HepG2 (cell line): ENCODE measurements at places on chromosomes 6 and 20. TPM values are rescaled to one million over a fixed set of nuclear protein-coding genes. Genes with fewer than 3 reads are reported as not detected.

DNA sequence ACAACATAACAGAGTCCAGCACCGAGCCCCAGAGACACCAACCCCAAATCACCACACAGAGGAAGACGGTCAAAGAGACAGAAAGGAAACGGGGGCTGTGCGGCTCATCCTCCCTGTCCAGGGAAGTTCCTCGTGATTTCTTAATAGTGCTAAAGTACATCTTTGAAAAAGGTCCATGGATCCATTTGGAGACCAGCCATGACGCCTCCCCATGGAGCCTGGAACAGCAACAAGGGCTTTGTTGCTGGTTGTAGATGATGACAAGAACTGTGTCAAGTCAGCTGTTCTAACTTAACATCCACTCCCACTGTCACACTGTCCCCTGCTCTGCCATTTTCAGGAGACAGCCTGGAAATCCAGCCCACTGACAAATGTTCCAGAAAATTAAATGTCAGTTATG is 99.7 kb downstream of the ATP9A start:
- no peak for DNase-seq
- H3K4me3 ChIP-seq: no peak overlapping the region
- H3K27me3 ChIP-seq: no peaks in the 10 kb centered on the region
- no peak overlapping the region for H3K27ac ChIP-seq
- peaks cover 23% of the 10 kb centered on the region for H3K36me3 ChIP-seq

DNA sequence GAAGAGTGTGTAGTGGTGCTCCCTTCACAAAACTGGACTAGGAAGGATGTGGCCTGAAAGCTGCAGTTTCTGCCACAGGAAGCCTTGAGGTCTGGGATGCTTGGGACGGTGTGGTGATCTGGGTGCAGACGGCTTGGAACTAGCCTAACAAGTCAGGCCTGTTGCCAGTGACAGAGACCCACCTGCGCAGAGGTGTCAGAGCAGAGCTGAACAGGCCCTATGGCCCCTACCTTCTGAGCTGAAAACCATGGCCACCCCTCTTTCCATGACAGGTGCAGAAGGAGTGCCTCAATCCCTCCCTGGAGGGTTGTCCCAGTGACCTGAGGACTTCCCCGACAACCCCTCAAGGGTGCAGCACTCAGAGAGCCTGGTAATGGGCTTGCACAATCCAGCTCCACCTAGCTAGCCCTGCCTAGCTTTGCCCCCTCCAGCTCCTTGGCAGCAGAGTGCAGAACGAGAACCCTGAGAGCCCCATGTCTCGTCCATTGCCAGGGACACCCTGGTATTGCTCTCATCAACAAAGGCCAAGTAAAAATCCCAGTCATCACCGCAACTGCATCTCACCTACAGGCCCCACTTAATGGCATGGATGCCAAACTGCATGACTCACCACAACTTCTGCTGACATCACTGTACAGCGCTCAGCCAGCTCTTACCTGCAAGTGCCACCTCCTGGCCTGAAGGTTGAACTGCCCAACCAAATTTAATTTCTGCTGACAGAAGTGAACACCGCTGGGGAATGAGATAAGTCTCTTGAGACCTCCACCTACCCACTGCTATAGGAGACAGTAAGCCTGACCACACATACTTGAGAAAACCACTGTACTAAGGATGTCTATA is 563.1 kb downstream of the TFAP2A start:
- no peak overlapping the region for H3K27ac ChIP-seq
- H3K36me3 ChIP-seq: no peaks in the 10 kb centered on the region
- no peaks in the 10 kb centered on the region for H3K27me3 ChIP-seq
- DNase-seq: no peak

GRCh38 chr6:30238178-30238795 is 25.1 kb upstream of the TRIM26 start:
- no peak overlapping the region for H3K27ac ChIP-seq
- peaks cover 19% of the 10 kb centered on the region for H3K27me3 ChIP-seq
- H3K36me3 ChIP-seq: no peaks in the 10 kb centered on the region

DNA sequence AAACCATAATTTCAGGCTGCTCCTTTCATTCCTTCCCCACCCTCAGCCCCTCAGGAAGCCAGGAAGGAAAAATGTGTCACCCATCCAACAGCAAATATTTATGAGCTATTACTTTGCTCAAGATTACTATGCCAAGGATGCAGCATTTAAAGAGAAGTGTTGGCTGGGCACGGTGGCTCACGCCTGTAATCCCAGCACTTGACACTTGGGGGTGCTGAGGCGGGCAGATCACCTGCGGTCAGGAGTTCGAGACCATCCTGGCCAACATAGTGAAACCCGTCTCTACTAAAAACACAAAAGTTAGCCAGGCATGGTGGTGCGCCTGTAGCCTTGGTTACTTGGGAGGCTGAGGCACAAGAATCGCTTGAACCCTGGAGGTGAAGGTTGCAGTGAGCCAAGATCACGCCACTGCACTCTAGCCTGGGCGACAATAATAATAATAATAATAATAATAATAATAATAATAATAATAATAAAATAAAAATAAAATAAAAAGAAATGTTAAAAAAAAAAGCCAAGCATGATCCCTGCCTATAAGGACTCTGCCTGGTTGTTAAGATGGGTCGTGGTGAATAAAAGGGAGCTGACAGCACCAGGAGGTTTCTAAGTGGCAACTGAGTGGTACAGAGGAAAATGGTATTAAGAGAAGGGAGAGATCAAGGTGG is 20.5 kb upstream of the TIAM2 start:
- H3K36me3 ChIP-seq: no peaks in the 10 kb centered on the region
- H3K4me1 ChIP-seq: peaks cover 10% of the 10 kb centered on the region
- H3K27me3 ChIP-seq: no peaks in the 10 kb centered on the region
- DNase-seq: no peak
- H3K27ac ChIP-seq: no peak overlapping the region
- H3K4me3 ChIP-seq: no peak overlapping the region

- no peak overlapping the region for H3K4me3 ChIP-seq
- no peaks in the 10 kb centered on the region for H3K36me3 ChIP-seq
- H3K4me1 ChIP-seq: no peaks in the 10 kb centered on the region
- no peak overlapping the region for H3K27ac ChIP-seq
These were observed 66.2 kb upstream of the PHACTR2 start for GRCh38 chr6:143611580-143611979.

- H3K4me1 ChIP-seq: no peaks in the 10 kb centered on the region
- H3K4me3 ChIP-seq: no peak overlapping the region
- no peak for DNase-seq
- no peaks in the 10 kb centered on the region for H3K36me3 ChIP-seq
- no peak overlapping the region for H3K27ac ChIP-seq
These were observed 21.0 kb upstream of the PRELID3B start for GRCh38 chr20:59063358-59064213.

DNA sequence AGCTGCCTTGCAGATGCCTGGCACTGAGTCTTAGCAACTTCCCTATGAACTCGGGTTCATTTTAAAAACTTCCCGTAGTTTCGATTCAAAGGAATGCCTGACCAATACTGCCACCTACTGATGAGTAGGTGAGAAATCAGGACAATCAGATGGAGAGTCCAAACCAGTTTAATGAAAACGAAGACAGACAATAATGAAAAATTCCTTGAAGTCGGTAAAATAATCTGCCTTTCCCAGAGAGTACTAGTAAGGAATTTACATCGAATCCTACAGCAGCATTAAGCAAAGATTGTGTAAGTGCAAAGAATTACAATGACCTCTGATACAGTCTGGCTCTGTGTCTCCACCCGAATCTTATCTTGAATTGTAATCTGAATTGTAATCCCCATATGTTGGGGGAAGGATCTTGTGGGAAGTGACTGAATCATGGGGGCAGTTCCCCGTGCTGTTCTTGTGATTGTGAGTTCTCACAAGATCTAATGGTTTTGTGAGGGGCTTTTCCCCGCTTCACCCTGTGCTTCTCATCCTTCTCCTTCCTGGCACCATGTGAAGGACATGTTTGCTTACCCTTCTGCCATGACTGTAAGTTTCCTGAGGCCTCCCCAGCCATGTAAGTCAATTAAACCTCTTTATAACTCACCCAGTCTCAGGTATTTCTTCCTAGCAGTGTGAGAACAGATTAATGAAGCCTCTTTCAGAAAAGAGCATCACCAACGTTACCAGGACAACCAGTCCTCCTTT is 134.4 kb downstream of the ARHGAP18 start:
- H3K4me1 ChIP-seq: no peaks in the 10 kb centered on the region
- peaks cover 11% of the 10 kb centered on the region for H3K36me3 ChIP-seq
- H3K27me3 ChIP-seq: no peaks in the 10 kb centered on the region

The EDN1 gene
- 0.15 and 0.21 TPM in 2 replicates for total RNA-seq
